Substantia nigra (tissue), 51 donors: ENCODE measurements at places on chromosomes 7 and 10.

DNA sequence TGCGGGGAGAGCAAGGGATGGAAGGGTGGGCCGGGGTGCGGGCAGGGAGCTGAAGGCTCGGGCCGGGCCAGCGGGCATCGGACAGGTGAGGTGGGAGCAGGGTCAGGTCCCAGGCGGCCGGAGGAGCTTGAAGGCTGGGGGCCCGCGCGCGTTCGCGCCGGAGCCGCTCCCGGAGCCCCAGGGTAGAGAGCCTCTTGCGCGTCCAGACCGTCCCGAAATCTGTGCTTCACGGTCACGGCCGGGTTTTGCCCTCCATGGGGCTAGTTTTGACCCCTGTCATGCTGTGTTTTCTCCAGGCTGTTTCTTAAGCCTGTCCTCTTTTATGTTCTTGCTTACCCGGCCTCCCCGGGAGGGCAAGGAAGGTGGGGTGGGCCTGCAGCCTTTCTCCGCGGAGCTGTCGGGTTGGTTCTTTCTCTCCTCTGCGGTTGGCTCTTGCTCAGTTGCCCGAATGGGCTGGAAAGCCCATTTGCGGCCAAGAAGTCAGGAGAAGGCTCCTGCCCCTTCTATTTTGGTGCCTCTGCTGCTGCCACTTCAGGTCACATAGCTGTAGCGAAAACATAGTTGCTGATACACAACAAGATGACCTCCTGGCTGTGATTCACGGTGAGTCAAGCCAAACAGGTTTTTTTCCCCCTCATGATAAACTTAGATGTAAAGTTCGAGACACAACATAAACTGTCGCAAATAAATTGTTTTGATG is 650 bp downstream of the UBE2D1 start:
- DNase-seq: no peak

DNA sequence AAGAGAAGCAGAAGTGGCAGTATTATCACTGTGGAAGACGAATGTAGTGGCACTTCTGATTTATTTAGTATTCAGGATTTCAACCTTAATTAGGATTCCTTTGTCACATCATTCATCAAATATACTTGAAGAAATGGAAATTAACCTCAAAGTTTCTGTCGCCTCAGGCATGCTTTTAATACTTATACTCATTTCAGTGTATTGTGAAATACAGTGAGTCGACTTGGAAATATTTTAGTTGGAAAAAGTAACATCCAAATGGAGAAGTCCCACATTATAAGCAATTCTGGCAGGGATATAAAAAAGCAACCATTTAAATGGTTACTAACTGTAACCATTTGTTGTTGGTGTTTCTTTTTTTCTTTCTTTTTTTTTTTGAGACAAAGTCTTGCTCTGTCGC is 648.8 kb downstream of the ARL4A start:
- DNase-seq: no peak

GRCh38 chr10:129305046-129305445 is 162.0 kb upstream of the MGMT start:
- no peak for DNase-seq

- DNase-seq: no peak
Measured at GRCh38 chr7:66213637-66214036, 8.5 kb downstream of the TPST1 start.

DNA sequence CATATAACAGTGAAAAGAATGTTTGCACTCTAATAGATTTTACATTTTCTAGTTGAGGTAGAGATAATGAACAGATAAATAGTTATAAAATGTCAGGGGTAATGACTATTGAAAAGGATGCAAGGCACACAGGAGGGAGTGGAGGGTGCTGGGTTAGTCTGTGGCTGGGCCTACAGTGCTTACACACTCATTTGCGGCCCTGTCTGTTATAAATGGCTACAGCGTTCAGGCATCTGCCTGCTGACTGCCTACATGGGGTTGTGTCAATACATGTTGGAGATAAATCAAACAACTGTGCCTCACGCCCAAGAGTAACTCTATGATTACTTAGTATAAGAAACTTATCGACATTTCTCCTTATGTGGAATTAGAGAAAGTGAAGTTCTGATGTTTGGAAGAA is 313.3 kb downstream of the ACTR3B start:
- no peak for DNase-seq

- DNase-seq: no peak
Measured at GRCh38 chr10:1199897-1200721, 143.9 kb downstream of the WDR37 start.

DNA sequence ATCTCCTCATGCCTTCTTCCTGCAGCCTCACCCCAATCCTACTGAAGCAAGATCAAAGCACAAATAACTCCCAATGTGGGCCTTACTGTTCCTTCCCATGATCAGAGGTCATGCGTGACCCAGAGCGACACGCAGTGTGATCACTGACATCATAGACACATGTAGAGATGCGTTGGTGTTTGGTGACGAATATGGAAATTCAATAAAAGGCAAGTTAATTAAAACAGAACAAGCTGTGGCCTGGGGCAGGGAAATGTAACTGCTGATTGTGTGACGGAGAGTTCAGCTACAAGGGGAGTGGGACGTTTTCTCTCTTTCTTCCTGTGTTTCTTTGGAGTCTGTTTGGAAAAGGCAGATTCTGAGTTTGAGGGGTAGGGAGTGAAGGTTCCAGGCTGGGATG is 34.8 kb upstream of the CARD11 start:
- no peak for DNase-seq

DNA sequence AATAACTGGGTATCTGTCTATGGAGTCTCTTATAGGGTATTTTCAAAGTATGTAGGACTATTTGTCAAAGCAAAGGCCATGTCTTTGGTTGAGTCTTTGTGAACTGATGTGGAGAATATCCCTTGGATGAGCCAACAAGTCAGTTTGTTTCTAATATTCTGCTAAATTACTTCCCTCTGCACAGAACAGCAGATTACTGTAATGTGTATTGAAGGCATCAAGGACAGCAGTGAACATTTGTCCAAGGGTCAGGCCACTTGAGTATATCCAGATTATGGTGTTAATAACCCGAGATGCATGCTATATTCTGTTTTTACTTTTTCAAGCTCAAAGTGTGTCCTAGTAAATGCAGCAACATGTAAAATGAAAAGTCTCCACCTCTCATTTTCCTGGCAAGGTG is 144.2 kb upstream of the GLI3 start:
- no peak for DNase-seq

DNA sequence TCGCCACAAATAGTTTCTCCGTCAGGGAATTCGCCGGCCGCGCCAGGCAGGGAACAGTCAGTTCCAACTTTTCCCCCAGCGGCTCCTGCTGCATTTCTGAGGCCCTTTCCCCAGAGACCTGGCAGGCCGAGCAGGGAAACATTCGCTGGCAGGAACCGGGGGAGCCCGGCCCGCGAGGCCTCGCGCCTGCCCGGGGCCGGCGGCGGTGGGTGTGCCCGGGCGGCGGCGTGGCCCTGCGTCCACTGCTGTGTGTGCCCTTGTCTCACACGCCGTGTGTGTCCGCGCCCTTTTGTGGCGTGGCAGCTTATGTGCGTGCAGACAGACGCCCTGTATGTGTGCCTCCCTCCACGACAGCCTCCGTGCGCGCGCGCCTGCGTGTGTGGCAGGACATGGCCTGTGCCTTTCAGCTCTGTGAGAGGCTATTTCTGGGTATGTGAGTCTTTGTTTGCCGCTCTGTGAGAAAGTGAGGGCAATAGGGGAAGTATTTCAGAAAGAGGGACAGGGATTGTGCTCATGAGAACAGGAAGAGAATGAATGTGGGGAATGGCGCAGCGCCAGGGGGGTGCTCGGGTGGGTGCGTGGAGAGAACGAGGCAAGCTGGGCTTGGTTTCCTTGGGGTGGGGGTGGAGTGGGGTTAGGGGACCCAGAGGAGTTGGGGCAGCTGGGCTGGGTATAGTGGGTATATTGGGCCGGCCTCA is 689 bp upstream of the SMARCD3 start:
- no peak for DNase-seq

DNA sequence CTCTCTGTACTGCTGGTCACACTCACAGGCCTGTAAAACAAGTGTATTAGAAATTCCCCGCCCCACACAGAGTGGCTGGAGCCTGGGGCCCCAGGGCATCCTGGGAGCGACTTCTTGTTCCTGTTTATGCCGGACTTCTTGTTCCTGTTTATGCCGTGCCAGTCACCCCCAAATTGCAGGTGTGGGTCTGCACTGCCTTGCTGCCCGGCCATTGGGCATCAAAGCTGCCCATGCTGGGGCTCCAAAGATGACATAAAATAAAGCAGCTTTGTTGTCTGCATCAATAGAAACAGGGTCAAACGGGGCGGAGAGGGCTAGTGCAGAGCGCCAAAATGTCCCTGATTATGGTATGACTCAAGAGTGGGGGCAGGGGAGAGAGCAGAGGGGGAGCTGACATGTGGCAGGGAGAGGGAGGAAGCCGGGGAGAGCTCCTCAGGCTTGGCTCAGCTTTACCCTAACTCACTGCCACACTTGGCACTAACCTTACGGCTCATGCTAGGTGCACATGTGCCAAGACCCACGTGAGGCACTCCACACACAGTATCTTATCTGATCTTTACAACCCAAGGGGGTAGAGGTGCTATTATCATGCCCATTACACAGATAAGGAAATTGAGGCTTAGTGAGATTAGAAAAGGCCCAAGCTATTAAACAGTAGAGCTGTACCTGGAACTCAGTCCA is 98.4 kb downstream of the PIP4K2A start:
- DNase-seq: peak; percentile 78

GRCh38 chr7:65960351-65961074 is 21.5 kb downstream of the GUSB start:
- no peak for DNase-seq

DNA sequence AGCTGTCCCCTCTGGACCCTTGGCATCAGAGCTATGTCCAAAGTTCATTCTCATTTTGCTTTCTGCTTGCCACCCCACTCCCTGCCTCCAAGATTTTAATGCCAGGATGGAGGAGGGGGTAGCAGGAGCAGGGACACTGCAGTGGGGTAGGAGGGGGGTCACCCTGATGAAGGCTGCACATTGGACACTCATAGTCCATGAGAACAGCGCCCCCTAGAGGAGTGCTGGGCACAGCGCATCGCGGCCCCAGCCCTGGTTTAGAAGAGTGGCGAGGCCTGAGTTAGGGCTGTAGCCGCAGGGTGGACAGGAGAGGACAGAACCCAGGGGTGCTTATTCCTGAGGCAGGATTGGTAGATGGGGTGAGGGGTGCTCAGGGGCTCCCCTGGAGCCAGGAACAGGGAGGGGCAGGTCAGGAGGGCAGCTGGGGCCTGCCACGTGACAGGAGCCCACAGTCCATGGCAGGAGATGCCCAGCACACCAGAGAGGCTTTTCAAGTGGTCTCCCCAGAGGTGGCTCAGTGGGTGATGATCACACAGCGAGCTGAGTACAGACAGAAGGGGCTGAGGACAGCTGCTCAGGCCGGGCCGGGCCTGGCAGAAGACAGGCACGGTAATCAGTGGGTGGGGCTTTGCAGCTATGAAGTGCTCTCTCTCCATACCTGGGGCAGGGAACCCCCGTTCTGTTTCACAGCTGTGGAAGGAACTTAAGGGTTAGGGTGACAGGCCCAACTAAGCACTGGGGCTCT is 71.4 kb downstream of the NEURL1 start:
- DNase-seq: no peak
